SW480 (cell line): ENCODE measurements at places on chromosomes 16 and 17.
A peak's percentile ranks its signal among the peaks of the same experiment; 100 is the strongest.

DNA sequence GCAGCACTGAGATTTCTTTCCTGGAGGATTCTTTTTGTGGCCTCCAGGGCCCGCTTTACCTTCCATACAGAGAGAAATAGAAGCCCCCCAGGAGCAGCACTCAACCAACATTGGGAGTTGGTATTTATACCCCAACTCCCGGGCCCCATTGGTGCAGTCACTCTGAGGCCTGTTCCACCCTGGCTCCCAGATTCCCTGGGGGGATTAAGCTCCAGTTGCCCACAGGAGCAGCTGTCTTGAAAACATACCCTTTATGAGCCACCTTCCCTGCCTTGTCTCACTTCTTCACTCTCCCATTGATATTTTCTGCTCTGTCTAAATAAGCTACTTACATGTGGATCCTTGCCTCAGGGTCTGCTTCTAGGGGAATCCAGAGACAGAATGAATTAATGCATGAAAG, 167.8 kb downstream of the KATNIP start:
- DNase-seq = no peak

- no peak for DNase-seq
These were observed 8.0 kb downstream of the TBC1D24 start for GRCh38 chr16:2482708-2483534.

DNA sequence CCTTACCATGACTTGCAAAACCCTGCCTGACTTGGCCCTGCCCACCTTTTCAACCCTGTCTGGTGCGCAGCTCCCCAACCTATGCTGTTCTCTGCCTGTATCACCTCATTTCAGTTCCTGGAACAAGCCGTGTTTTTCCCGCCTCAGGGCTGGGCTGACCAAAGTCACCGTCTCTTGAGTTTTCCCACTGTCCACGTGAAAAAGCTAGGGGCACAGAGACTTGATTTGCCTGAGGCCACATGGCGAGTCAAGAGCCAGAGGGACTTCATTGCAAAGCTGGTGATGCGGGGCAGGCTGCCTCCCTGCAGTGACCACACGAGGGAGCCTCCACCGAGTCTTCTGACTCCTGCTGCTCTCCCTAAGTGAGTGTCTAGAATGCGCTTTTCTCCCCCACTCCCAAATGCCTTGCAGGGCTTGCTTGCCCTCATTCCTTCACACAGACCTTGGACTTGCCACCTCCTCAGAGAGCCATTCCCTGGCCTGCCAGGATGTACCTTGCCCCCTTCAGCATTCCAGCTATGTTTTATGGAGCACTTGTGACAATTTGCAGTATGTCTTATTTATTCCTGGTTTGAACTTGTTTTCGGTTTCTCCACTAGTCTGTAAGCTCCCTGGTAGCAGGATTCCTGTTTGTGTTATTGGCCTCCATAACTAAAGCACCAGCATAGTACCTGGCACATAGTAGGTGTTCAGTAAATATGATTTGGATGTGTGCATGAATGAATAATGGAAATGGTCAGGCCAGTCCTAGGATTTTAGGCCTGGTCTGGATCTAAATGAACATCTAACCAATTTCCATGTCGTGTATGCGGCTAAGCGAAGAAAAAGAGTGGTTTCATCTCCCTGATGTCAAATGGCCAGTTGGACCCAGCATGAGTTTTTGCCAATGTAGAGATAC, 252.3 kb downstream of the SNX29 start:
- DNase-seq = peak; percentile 27

DNA sequence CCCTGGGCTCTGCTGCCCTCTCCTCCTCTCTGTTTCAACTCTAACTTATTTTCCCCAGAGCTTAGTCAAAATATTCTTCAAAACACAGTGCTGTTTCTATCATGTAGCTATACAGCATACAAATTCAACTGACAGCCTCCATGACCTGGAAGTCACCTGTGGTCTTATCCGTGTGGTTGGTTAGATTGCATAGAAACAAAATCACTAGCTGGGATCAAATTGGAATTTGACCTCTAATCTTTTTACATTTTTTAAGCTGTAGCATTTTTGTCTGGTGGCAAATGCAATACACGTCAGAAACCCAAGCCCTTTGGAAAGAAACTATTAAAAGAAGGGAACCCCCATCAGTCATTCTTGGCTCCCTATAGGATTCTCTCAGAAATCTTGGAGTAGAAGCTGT, 57.3 kb downstream of the ABCC12 start:
- DNase-seq = no peak

GRCh38 chr17:74736513-74737298, at the start of gene RAB37:
TSS of gene RAB37 (plus strand) at chr17:74737256. CDS start at chr17:74737273, 17 bp downstream.
- peak; percentile 90 for DNase-seq

DNA sequence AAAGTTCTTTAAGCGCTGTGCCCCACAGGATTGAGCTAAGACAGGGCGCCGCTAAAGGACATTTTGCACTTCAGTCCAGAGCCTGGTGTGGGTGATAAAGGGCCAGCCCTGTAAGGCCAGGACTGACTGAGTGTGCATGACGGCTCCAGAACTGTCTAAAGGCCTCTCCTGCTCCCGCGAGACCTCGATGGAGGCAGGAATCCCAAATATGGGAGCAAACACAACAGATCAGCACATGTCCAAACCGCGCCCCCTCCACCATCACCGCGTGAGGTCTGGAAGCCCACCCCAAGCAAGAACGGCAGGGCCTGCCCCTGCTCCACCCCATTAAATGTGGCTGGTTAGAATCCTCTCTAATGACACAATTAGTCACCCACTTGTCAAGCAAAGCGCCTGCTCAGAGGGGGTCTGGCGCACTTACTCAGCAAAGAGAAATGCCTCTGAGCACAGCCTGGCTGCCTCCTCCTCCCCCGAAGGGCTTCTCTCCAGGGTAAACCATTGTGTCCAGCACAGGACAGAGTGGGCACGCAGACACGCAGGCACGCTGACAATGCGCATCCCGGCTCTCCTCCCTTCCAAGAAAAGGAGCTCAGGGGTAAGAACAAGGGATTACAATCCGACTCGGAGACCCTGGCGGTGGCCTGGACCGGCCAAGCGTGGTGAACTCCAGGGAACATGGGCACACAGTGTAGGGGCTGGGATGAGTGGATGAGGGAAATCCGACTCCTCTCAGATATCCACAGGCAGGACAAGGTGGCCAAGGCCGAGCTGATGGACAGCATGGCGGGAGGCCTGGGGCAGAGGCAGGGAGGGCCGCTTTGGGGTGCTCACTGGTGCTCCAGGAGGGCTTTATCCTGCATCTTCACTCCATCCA, 1.5 kb downstream of the MXRA7 start:
- DNase-seq = no peak

GRCh38 chr17:5706577-5707210, 122.4 kb upstream of the NLRP1 start:
- DNase-seq = peak; percentile 39

- no peak for DNase-seq
These were observed 29.4 kb downstream of the ADAM11 start for GRCh38 chr17:44788139-44788538.

DNA sequence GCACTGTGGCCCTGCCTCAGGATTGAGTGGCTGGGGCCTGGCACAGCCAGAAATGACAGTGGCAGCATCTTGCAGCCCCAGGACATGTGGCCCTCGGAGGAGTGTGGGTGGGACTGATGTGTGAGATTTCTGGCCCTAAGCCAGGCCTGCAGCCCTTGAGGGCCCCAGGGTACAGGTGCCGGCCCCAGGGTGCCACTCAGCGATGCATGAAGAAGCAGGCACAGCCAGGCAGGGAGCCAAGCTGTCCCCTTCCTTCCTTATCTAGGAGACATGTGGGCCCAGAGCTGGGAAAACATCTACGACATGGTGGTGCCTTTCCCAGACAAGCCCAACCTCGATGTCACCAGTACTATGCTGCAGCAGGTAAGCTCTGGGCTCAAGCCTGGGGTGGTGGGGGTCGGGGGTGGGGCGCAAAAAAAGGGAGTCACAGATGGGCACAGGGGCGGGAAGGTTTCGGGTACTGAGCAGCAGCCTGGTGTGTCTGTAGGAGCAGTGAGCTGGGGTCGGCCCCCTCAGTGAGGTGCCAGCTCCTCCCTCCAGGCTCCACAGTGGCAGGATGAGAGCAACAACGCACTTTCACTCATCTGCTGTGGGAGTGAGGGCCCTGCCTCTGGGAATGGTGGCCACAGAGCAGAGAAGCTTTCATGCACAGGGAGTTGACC, 4.1 kb downstream of the ACE start:
- DNase-seq = no peak

- peak; percentile 44 for DNase-seq
These were observed 597 bp downstream of the OVCA2 start for GRCh38 chr17:2042390-2042847.

DNA sequence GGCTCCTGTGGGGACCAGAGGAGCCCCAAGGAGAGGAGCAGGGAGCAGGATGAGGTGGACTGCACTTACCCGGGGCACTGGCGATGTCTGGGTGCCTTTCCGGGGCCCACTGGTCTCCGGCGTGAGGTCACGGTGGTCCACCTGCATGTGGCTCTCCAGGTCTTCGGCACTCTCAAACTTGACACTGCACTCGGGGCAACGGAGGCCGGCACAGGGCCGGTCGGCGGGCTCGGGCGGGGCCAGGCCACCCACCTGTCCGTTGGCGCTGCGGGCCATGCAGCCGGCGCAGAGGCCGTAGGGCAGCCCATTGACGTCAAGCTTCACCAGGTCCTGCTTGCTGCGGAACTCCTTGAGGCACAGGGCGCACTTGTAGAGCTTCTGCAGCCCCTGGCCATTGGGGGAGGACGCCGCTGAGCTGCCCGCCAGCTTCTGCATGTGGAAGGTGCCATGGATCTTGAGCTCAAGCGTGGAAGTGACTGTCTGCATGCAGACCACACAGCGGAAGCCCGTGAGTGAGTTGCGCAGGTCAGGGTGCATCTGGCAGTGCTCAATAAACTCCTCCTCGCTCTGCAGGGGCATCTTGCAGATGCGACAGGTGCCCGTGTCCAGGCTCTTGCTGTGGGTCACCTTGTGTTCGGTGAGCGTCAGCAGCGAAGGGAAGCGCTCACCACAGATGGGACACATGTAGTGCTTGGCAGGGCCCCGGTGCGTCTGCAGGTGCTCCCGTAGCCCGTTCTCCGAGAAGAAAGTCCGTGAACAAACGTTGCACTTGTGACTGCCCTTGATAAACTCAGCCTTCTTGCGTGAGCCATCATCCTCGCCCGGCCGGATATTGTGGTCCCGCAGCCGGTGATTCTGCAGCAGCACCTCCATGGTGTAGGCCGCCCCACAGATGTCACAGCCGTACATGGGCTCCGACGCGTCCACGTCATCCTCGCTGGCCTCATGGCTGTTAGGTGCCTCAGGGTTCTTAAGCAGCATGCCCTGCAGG, 220.0 kb downstream of the ZNF423 start:
- DNase-seq = no peak

- no peak for DNase-seq
These were observed 68.1 kb upstream of the ZNF750 start for GRCh38 chr17:82907797-82908542.

GRCh38 chr17:4304417-4305027, 40.7 kb upstream of the ANKFY1 start:
- DNase-seq = peak; percentile 27

DNA sequence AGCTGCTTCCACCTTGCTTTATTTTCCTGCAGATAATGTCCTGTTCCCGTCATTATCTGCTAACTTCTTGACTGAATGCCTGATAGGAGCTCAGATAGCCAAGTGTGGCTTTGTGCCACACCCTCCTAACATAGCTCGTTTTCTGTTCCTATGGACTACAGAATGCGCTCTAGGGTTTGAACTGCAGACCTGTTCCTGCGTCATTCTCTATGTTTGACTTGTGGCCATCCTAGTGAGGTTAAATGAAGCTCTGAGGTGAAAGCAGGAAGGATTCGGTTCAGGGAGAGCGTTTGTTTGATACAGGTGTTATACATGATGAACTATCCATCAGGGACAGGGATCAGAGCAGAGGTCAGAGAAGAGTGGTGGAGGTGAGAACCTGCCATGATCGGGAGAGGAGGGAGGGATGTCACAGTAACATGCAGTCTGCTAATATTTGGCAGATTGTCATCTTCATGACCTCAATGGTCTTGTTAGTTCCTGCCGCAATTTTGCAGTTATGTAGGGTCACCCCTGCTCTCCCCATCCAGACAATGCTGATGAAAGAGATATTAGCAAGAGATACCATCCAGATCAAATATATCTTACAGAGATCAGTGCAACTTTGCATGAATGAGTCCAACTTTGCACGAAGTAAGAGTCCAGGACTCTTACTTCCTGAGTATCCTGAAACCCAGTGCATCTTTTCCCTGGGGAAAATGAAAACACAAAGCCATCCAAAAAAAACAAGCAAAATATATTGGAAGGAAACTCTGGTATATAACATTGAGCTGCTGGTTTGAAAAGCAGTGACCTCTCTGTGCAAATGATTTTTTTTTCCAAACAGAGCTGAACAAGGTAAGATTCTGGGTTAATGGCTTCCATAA, 32.8 kb downstream of the MPHOSPH6 start:
- DNase-seq = no peak

- DNase-seq = no peak
These were observed 11.9 kb downstream of the MAP3K3 start for GRCh38 chr17:63634163-63634562.

DNA sequence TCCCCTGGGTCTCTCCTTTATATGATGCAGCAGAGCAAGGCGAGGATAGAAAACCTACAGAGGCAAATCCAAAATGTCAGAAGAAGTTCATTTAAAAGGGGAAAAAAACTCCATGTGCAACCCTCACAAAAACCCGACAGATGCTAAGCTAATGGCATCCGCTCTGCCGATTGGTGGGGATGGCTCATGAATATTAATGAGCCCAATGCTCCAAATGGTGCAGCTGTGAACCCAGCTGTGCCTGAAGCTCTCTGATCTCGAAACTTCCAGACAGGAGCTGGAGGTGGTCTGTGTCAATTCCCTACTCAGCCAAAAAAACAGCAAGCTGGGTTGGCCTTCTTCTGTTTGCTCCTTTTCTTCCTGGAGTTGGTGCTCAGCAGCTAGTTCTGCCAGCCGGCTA, 15.5 kb downstream of the SNX11 start:
- no peak for DNase-seq

GRCh38 chr17:12815642-12816141, 26.4 kb downstream of the ARHGAP44 start:
- DNase-seq = no peak

DNA sequence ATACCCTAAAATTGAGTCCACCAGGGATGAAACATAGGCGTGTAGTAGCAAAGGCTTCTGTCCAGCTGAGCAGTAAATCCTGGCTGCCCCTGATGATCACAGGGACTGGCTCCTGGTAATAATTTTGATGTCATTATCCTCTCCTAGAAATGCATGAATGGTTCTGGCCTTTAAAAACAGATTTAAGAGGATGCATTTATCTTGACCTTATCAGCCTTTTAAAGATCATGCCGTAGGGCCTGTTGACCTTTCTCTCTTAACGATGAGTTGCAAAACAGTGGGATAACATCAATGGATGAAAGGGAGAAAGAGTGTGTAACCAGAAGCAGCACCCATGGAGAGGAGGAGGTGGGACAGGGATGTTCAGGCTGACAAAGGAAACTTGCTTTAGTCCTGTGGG, 128.5 kb downstream of the CA10 start:
- DNase-seq = no peak
